CD8-positive, alpha-beta memory T cell (primary cell): ENCODE measurements at places on chromosomes 6 and 20. TPM values are rescaled to one million over a fixed set of nuclear protein-coding genes. Genes with fewer than 3 reads are reported as not detected.

GABBR1 gene
- 8.3 TPM for total RNA-seq

BTNL2 gene
- not detected for total RNA-seq

CCN5 gene
- total RNA-seq: not detected

VTA1 gene
- 66.5 TPM for total RNA-seq

DNA sequence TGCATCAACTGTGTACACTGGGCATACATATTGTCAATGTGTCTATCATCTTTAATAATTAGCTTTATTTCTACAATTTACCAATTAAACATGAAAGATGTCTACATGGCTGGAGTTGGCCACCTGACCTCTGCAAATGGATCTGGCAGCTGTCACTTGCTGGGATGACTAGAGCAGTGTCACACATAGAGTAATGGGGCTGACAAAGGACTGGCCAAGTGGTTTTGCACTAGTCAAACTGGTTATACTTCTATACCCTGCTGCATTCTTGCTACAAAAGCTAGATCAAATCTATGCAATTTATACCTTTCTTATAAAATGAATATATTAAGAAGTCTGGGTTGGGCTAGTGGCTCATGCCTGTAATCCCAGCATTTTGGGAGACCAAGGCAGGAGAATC is 99.3 kb downstream of the SESN1 start:
- H3K27me3 ChIP-seq: no peaks in the 10 kb centered on the region
- H3K27ac ChIP-seq: no peak overlapping the region
- H3K4me3 ChIP-seq: no peak overlapping the region
- no peaks in the 10 kb centered on the region for H3K4me1 ChIP-seq

DNA sequence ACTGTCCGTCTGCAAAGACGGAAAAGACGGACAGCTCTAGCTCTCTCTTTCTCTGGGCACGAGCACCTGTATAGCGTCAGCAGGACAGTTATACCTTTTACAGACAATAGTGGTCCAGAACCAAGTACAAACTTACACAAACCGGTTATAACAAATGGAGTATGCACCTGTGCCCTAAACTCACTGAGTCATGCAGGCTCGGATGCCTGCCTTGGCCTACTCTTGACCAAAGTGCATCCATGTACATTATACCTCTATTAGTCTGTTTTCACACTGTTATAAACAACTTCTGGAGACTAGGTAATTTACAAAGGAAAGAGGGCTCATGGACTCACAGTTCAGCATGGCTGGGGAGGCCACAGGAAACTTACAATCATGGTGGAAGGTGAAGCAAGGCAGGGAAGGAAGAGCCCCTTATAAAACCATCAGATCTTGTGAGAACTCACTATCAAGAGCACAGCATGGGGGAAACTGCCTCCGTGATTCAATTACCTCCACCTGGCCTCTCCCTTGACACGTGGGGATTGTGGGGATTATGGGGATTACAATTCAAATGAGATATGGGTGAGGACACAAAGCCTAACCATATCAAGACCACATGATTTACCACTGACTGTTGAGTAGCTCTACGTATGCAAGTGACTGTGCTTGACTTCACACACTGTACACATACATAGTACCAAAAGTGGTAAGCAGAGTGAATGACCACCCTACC is 23.1 kb downstream of the MAN1A1 start:
- H3K4me1 ChIP-seq: peaks cover 29% of the 10 kb centered on the region
- DNase-seq: no peak
- H3K36me3 ChIP-seq: peaks cover 5% of the 10 kb centered on the region
- no peak overlapping the region for H3K4me3 ChIP-seq
- no peak overlapping the region for H3K27ac ChIP-seq
- H3K27me3 ChIP-seq: no peaks in the 10 kb centered on the region

- H3K4me3 ChIP-seq: peak overlapping the region; percentile 16
- no peak for DNase-seq
- H3K27ac ChIP-seq: no peak overlapping the region
- no peaks in the 10 kb centered on the region for H3K36me3 ChIP-seq
- H3K27me3 ChIP-seq: no peaks in the 10 kb centered on the region
- peaks cover 69% of the 10 kb centered on the region for H3K4me1 ChIP-seq
Measured at GRCh38 chr6:136762022-136762975, 30.0 kb downstream of the MAP3K5 start.

DNA sequence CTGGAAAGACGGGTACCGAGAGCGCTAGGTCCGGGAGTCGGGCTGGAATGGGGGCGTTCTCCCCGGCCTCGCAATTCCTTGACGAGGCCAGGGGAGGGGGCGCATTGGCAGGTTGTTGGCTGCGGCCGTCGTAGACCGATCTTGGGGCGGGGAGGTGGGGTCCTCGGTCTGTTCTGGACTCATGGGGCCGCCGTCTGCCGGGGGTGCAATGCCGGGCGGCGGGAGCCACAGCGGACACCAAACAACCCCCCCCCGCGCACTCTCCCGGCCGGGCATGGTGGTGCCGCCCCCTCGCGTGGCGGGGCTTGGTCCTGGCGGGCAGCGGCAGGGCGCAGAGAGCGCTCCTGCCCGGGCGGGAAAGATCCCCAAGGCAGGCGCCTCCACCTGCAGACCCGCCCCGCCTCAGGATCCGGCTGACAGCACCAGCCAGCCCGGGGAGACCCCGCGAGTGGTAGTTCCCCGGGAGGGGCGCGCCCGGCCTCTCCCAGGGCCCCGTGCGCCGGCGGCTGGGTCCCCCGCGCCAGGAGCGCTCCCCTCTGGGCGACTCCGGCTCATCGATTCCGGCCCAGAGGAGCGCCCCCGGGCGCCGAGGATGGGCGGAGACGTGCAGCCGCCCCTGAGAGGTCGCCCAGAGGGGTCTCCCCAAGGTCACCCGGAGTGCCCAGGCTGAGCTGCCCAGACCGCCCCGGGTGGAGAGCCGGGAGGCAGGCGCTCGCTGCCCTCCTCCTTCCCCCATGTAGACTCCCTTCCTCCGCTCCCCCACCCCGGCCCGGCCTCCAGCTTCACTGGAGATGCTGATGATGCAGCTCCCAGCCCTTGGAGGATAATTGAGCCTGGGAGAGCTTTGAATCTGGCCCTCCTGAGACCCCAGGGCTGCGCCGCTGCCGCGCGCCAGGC is 709 bp downstream of the PPP1R16B start:
- H3K27me3 ChIP-seq: no peaks in the 10 kb centered on the region
- peak overlapping the region; percentile 82 for H3K4me3 ChIP-seq
- H3K4me1 ChIP-seq: peaks cover 57% of the 10 kb centered on the region
- peaks cover 11% of the 10 kb centered on the region for H3K36me3 ChIP-seq
- peak; percentile 60 for DNase-seq
- H3K27ac ChIP-seq: peak overlapping the region; percentile 98

DNA sequence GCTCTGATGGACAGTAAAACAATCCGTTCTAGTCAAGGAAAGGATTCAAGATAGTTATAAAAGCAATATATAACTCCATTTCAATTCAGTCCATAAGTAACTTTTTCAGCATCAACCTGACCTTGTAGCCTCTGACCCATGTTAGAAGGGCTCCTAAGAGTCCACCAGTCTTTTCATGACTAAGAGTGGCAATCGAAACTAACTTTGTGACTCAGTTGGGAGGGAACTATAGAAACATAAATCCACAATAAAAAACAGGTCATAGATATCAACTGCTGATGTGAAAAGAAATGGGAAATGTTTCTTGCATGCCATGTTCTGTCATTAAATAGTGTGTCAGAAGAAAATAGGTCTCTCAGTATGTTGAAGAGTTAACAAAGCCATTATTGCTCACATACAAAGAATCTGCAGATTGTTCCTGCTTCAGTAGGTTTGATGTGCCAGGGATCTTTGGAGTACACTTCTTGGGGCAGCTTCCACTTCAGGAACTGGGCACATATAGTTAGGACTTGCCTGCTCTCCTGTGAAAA is 16.2 kb upstream of the RBL1 start:
- H3K36me3 ChIP-seq: no peaks in the 10 kb centered on the region
- no peaks in the 10 kb centered on the region for H3K4me1 ChIP-seq

DNA sequence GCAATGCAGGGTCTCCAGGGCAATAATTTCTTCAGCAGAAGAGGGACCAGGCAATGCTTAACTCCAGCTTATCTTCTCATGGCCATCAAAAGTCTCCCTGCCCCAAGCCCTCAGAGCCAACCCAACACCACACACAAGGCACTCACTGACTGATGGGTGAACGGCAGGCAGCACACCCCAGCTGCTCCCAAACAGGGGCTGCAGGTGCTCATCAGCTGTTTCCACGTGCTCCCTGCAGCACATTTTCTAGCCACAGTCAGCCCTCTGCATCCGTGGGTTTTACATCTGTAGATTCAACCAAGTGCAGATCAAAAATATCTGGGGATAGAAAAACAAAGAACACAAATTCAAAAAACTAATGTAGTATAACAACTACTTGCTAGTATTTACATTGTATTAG is 4.0 kb upstream of the GABRR1 start:
- H3K27me3 ChIP-seq: no peaks in the 10 kb centered on the region
- no peak for DNase-seq
- H3K27ac ChIP-seq: no peak overlapping the region
- no peaks in the 10 kb centered on the region for H3K36me3 ChIP-seq

DNA sequence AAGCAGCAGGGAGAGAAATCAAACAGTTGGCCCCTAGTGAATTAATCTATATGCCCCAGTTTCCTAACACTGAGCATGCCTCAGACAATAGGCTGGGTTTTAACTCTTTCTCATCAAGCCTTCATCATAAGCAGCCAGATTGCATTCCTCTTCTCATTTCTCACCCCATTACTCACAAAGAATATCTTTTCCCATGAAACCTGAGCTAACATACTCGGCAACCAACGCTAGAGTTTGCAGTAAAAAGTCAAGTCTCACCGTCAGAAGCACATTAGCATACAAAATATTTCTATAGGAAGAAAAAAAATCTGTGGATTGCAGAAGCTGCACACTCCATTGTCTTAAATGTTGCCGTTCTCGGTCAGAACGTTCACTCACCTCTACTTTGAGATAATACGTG is 429.9 kb upstream of the ARID1B start:
- no peaks in the 10 kb centered on the region for H3K4me1 ChIP-seq
- no peak overlapping the region for H3K4me3 ChIP-seq
- no peaks in the 10 kb centered on the region for H3K36me3 ChIP-seq
- no peaks in the 10 kb centered on the region for H3K27me3 ChIP-seq
- no peak for DNase-seq

GRCh38 chr6:135298455-135298854 is 117.3 kb downstream of the MYB start:
- no peaks in the 10 kb centered on the region for H3K27me3 ChIP-seq
- no peaks in the 10 kb centered on the region for H3K4me1 ChIP-seq
- H3K4me3 ChIP-seq: no peak overlapping the region
- H3K27ac ChIP-seq: no peak overlapping the region

DNA sequence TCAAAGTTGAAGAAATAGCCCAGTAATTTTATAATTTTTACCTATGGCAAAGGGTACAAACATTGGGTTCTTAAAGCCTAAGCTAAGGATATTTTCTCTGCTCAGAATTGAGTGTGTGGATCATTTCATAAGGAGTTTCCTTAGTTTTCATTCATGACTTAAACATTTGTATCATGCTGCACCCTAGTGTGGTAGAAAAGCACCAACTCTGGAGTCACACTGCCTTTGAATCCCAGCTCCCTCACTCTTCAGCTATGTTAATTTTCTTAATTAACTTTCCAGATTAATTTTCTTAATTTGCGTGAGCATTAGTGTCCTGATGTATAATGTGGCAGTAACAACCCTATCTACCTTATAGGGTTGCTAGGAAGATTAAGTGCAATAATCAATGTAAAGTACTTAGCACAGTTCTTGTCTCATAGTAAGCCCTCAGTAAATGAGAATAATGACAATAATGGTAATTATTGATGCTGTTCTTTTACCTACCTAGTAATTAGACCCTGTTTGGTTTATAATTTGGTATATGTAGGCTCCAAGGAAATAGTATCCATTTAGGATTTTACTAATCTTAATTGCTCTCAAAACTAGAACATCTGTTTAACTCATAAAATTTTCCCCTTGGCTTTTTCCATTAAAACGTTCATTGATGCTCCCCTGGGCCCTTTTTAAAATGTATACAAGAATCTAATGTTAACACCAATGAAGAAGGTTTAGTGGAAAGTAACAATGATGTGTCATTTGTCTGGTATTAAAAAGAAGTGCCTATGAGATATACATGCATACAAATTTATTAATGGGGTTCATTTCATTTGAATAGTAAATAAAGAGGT is 31.6 kb downstream of the DSE start:
- H3K27me3 ChIP-seq: no peaks in the 10 kb centered on the region
- no peak overlapping the region for H3K27ac ChIP-seq
- no peaks in the 10 kb centered on the region for H3K4me1 ChIP-seq
- H3K4me3 ChIP-seq: no peak overlapping the region
- no peaks in the 10 kb centered on the region for H3K36me3 ChIP-seq
- DNase-seq: no peak

DNA sequence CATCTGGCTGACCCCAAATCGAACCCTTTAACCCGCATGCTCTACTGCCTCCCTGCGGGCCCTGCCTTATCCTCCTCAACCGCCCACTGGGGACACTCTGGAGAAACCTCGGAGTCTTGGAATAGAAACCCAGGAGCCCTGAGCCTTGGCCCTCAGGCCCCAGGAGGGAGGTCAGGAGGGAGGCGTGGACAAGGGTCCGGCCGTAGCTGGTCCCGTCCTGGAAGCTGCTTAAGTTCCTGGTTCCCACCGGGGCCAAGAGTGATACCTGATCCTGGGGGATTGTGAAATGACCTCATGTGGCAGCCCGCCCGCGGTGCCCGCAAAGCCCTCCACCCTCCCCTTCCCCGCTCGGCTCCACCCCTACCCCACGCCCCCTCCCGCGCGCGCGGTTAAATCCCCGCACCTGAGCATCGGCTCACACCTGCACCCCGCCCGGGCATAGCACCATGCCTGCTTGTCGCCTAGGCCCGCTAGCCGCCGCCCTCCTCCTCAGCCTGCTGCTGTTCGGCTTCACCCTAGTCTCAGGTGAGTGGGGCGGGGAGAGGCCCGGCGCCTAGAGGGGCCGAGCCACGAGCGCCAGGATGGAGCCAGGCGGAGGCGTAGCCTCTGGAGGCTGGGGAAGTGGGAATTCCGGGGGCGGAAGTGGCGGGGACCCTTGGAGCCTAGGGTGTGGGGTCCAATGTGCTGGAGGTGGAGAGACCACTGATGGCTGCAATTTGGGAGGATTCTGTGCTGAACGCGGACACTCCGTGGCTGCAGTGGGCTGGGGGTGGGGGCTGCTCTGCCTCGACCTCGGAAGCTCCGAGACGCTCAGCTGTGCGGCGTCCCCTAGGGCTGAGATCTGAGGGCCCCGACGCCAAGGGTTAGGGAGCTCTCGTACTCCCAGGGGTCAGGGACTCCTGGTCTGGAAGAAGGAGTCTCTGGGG is at the start of gene WFDC2:
Gene WFDC2, plus strand, starts transcription at position 418 of the 926 bp plus-strand sequence. Its CDS starts 29 bp downstream, at position 447.
- H3K4me1 ChIP-seq: peaks cover 12% of the 10 kb centered on the region
- no peak within 1 kb of the TSS for H3K4me3 ChIP-seq
- no peak within 1 kb of the TSS for H3K27ac ChIP-seq
- no peaks in the 10 kb centered on the region for H3K36me3 ChIP-seq
- no peak for DNase-seq

- H3K27me3 ChIP-seq: no peaks in the 10 kb centered on the region
- no peak for DNase-seq
- peaks cover 41% of the 10 kb centered on the region for H3K36me3 ChIP-seq
Measured at GRCh38 chr6:131602781-131603312, 25.2 kb downstream of the MED23 start.

- H3K27ac ChIP-seq: no peak overlapping the region
- DNase-seq: no peak
- no peak overlapping the region for H3K4me3 ChIP-seq
- H3K27me3 ChIP-seq: no peaks in the 10 kb centered on the region
- peaks cover 14% of the 10 kb centered on the region for H3K4me1 ChIP-seq
Measured at GRCh38 chr20:3771552-3772058, 4.1 kb upstream of the ADISSP start.

- DNase-seq: no peak
- H3K4me3 ChIP-seq: no peak overlapping the region
- peaks cover 25% of the 10 kb centered on the region for H3K36me3 ChIP-seq
- peaks cover 9% of the 10 kb centered on the region for H3K4me1 ChIP-seq
Measured at GRCh38 chr20:51444922-51445438, 97.5 kb downstream of the NFATC2 start.
